ENCODE measurements at places on chromosomes 7 and 10. TPM values are rescaled to one million over a fixed set of nuclear protein-coding genes. Genes with fewer than 3 reads are reported as not detected.

Gene PRKAR2B
- 3.2 TPM for total RNA-seq

Gene ZPBP
- not detected for total RNA-seq

Gene CLRN3
- total RNA-seq, result not detected

Gene PRSS1
- total RNA-seq, result not detected

Gene GIMAP5
- not detected for total RNA-seq

Data from GM23248 (cell line).